Activated CD8-positive, alpha-beta memory T cell treated with anti-CD3 and anti-CD28 coated beads for 24 hours (primary cell): ENCODE measurements at places on chromosomes 2 and 18.

DNA sequence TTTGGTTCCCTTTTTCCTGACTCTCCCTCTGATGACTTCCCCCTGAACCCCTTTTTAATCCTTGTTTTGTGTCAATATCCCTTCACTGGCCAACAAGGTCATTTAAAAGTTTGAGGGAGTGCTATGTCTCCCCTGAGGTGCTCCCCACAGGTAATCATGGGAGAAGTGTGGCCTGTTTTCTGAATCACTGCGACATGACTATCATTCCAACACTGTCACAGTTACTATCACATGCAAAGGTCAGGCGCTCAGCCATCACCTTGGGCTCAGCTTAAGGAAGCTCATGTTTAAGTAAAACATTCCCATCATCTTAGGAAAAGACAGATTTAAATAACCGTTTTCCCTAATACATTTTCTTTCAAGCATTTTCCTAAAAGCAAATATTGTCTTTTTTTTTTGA, 20.9 kb upstream of the ACAA2 start:
- no peak for DNase-seq

DNA sequence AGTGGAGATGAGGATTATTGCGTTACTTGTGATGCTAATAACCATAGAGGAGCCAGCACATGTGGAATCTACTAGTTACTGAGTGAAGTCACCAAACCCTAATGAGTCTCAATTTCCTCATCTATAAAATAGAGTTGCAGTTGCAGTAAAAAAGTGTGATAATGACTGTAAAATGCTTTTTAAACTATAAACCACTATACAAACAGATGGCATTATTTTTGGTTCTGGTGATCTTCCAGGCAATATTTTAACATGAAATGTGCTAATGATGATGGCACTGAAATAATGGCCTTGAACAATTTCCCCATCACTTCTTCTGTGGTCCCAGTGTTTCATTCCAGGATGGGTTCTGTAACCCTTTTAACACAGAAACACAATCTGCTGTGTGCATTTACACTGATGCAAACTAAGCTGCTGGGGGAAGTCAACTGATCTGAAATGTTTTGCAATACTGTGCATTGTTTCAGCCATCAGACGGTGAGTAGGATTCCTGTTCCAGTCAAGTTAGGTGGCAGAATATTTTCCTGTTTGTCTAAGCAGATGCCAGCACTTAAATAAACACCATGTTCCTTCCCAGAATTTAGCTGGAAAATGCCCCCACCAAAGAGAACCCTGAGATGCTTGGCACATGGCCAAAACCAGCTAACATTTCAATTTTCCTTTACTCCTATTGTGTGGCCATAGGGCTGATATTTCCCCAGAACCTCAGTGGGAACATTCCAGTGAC, 52.6 kb downstream of the TACR1 start:
- no peak for DNase-seq

DNA sequence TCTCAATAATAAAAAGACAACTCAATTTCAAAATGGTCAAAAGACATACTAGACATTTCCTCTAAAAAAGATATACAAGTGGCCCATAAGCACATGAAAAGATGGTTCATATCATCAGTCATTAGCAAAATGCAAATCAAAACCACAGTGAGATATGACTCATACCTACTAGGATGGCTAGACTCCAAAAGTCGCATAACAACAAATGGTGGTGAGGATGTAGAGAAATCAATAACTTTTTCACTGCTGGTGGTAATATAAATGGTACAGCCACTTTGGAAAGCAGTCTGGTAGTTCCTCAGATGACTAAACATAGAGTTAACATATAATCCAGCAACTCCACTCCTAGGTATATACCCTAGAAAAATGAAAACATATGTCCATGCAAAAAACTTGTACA, 242.3 kb upstream of the NOL4 start:
- no peak for DNase-seq

- DNase-seq, result no peak
Measured at GRCh38 chr2:45797451-45798230, 146.2 kb downstream of the PRKCE start.

- DNase-seq, result no peak
Measured at GRCh38 chr2:37681587-37681986, 10.1 kb upstream of the CDC42EP3 start.
